ENCODE measurements at places on chromosomes 11 and 22.

- DNase-seq: no peak
These were observed 41.8 kb upstream of the ACCSL start for GRCh38 chr11:44005956-44006355.

GRCh38 chr11:103499710-103500340, 390.6 kb downstream of the DYNC2H1 start:
- DNase-seq: no peak

GRCh38 chr11:112941104-112941503, 20.1 kb upstream of the NCAM1 start:
- DNase-seq: no peak

GRCh38 chr11:119380827-119381180, 686 bp downstream of the USP2 start:
- no peak for DNase-seq

DNA sequence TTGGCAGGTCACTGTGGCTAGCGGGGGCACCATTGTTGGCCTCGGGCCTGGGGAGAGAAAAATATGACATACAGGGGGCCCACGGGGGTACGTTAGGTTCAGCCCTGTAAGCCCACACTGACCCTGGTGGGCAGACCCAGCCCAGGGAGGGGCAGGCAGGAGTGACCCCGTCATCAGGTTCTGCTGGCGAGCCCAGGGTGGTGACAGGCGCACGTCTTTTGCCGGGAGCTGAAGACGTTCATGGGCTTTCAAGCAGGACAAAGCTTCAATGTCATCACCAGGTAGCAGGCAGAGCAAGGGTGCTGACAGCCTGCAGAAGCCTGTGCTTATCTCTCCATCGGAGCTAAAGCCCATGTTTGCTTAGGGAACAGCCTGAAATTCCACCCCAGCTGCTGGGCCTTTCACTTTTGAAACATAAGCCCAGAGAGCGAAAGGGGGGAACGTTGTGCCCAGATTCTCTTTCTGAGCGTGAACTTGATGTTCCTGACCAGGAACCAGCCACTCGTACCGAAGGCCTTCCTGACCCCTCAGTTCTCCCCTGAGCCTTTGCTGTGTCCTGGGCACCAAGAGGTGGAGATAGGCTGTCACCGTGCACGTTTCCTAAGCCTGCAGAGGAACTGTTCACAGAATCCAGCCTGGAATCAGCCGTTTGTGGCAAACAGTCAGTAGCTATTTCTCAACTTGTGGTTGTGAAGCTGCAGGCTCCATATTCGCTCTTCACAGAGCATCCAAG, 74.0 kb upstream of the ATXN10 start:
- DNase-seq: no peak

- DNase-seq: no peak
These were observed 2.6 kb upstream of the MCHR1 start for GRCh38 chr22:40676644-40677043.

DNA sequence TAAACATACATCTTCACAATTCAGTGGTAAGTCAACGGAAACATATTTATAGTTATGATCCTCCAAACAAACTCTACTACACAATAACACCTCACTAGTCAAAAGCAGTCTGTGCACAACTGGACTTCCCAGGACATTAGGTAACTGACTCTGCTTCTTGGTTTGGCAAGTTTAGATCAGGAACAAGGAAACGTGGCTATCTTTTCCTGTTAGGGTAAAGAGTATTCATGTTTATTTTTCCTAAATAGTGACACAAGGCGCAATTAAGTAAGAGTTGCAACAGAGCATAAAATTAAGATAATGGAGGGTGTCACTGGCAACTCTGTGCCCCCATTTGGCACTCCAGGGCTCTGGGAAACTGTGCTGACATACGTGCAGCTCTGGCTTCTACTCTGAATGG, 70.2 kb upstream of the TP53AIP1 start:
- DNase-seq: no peak

GRCh38 chr11:75261902-75262361, 21.4 kb downstream of the TPBGL start:
- no peak for DNase-seq

Data from erythroblast (primary cell).